Activated CD4-positive, alpha-beta memory T cell treated with anti-CD3 and anti-CD28 coated beads for 36 hours (primary cell): ENCODE measurements at places on chromosomes 2 and 18. TPM values are rescaled to one million over a fixed set of nuclear protein-coding genes. Genes with fewer than 3 reads are reported as not detected.

DNA sequence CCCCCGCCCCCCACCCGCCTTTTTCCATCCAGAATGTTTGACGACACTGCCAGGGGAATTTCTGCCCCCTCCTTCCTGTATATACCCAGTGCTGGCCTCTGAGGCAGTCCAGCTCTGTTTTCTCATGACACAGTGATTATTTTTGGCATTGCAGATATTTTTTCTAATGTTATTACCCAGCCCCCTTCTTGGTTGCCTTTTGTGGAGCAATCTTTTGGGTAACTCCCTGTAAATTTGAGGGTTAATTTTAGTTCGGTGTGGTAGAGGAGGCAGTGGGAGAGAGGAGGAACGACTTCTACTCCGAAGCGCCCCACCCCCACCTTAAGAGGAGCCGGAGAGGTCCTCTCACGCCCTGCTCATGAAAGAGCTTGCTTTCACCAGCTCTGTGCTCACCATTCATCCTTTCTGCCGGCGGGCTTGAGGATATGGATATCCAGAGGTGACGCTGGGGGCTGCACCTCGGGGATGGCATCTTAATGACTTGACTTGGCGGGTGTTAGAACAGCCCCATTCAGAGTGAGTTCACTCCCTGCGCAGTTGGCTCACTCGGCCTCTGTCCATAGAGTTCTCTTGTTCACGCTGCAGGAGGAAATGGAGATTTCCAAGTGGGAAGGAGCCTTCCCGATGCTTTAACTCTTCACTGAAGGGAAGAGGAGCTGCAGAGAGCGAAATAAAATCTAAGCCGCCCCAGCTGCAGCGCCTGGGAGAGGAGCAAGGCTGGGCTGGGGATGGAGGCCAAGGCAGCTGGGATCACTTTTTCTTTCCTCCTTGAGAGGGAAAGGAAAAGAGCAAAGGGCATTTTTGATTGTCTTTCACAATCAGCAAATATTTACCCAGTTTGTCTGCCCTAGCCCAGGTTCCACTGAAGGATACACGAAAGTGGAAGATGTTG, 38.4 kb downstream of the EPAS1 start:
- H3K27ac ChIP-seq = no peak overlapping the region
- DNase-seq = no peak
- peaks cover 5% of the 10 kb centered on the region for H3K4me1 ChIP-seq
- H3K27me3 ChIP-seq = no peaks in the 10 kb centered on the region
- no peak overlapping the region for H3K4me3 ChIP-seq

GRCh38 chr18:29488617-29489016, 1311.7 kb upstream of the CDH2 start:
- H3K36me3 ChIP-seq = no peaks in the 10 kb centered on the region
- no peak overlapping the region for H3K4me3 ChIP-seq
- no peak for DNase-seq

- H3K27me3 ChIP-seq = no peaks in the 10 kb centered on the region
- no peaks in the 10 kb centered on the region for H3K4me1 ChIP-seq
- no peak overlapping the region for H3K27ac ChIP-seq
- peak; percentile 3 for DNase-seq
- H3K36me3 ChIP-seq = no peaks in the 10 kb centered on the region
These were observed 34.3 kb downstream of the LDLRAD4 start for GRCh38 chr18:13252686-13253410.

DNA sequence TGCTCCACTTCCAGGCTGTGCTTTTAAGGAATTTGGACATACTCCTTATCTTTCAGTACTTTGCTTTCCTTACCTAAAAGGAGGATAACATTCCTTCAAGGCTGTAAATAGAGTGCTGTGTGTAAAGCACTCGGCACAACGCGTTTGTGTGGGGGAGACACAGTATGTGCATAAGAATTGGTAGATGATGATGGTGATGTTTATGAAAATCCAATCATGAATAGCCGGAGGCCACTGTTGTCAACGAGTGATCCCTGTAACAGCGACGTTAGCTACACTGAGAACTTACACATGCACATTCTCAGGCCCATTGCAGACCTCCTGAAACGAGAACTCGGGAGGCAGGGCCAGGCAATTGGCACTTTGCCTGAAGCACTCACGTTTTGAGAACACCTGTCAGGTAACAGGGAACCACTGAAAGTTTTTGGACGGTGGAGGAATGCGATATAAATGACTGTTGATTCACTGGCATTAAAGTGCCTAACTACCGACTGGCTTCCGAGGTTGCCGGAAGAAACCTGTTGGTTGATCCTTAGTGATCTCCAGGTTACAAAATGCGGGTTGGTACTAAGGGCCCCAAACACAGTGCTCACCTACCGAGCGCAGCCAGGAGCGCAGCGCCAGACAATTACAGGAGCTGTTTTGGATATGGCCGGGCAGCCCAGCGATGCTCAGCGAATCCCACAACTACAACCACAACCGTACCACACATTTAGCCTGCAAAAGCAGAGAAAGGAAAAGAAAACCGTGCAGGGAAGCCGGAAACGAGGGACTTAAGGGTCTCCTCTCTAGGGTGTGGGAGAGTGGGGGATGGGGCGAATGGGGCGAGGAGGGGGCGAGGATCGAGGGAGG, 1.0 kb upstream of the MAP4K4 start:
- H3K4me1 ChIP-seq = peaks cover 28% of the 10 kb centered on the region
- H3K27me3 ChIP-seq = no peaks in the 10 kb centered on the region
- DNase-seq = no peak
- peak overlapping the region; percentile 78 for H3K27ac ChIP-seq
- H3K4me3 ChIP-seq = peak overlapping the region; percentile 79

DNA sequence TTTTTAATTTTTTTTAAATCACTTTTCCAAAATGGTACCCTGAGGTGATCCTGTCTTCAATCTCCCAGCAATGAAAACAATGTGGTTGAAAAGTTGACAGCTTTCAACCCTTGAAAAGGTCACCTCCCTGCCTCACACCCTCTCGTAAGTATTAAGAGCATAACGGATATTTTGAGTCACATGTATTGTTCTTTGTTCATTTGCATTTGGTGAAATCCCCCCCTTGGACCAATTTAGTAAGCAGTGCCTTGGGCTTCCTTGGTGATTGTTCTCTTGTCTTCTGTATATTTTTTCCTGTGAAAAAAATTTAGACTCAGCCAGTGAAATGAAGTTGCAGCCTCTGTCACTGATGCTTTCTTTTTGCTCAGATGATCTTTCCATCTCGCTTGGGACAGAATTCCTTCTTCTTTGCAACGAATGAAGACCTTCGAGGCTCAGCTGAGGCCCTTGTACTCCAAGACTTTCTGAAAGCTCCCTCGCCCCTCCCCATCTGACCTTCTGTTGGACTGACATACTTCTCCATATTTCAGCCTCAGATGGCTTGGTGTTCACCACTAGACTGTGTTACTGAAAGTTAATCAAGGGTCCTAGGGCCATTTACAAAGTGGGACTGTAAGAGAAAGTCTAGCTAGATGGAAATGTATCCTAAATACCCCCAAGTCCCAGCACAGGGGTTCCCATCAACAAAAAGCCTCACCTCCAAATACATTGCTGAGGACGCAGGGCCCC, 158.4 kb downstream of the BCL2 start:
- no peaks in the 10 kb centered on the region for H3K27me3 ChIP-seq
- H3K4me3 ChIP-seq = peak overlapping the region; percentile 78
- peak; percentile 62 for DNase-seq

DNA sequence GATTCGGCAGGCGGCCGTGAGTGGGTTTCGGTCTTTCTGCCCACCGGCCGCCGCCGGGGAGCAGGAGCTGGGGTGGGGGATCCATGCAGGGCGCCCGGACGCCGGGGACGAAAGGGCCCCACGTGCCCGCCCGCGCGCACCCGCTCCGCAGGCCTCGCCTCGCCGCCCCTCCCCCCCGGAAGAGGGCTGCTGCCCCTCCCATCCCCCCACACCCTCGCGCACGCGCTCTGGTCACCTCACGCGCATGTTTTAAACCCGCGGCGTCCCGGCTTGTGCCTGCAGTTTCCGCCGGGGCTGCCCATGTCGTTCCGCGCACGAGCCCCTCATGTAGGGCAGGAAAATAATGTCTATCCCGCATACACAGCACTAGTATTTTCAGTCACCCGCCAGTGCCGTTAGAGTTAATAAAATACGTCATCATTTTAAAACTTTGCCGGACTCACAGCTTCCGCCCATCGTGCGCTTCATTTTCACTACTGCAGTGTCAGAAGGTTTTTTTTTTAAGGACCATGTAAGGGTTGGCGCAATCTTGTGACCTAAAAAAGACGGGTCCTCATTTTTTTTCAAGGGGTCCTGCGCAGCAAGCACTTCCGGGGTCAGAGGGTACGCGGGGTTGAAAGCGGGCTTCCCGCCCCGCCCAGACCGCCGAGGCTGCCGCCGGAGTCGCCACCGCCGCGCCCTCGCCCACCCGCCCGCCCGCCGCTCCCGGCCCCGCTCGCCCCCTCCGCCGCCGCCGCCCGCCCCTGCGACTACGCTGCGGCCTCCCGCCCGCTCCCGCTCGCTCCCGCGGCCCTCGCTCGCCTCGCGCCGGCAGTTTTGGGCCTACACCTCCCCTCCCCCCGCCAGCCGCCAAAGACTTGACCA, at the start of gene PCBP1:
Gene PCBP1 (plus strand): TSS at position 640 of the 864 bp plus-strand sequence. CDS start 267 bp downstream, outside the sequence.
- H3K27ac ChIP-seq = peak within 1 kb of the TSS; percentile 100
- peak within 1 kb of the TSS; percentile 97 for H3K4me3 ChIP-seq
- DNase-seq = peak; percentile 96
- peaks cover 49% of the 10 kb centered on the region for H3K4me1 ChIP-seq
- H3K36me3 ChIP-seq = peaks cover 51% of the 10 kb centered on the region

DNA sequence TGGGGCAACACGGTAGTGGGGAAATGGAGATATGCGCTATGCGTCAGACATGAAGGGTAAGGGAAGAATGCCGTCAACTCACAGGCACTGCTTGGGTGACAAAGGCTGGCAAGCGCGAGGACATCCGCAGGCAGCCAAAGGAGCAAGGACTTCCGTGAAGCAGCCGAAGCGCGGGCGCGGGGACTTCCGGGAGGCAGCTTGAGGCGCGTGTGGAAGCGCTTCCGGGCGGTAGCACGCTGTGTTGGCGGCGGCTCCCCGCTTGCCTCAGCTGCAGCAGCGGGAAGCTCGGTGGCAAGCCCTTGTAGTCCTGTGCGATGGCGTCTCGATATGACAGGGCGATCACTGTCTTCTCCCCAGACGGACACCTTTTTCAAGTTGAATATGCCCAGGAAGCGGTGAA, at the start of gene PSMA8:
Gene PSMA8 (plus strand): TSS at position 218 of the 400 bp plus-strand sequence. CDS start 97 bp downstream, at position 315.
- H3K36me3 ChIP-seq = peaks cover 2% of the 10 kb centered on the region
- no peaks in the 10 kb centered on the region for H3K27me3 ChIP-seq
- peak within 1 kb of the TSS; percentile 78 for H3K27ac ChIP-seq
- peak; percentile 72 for DNase-seq

DNA sequence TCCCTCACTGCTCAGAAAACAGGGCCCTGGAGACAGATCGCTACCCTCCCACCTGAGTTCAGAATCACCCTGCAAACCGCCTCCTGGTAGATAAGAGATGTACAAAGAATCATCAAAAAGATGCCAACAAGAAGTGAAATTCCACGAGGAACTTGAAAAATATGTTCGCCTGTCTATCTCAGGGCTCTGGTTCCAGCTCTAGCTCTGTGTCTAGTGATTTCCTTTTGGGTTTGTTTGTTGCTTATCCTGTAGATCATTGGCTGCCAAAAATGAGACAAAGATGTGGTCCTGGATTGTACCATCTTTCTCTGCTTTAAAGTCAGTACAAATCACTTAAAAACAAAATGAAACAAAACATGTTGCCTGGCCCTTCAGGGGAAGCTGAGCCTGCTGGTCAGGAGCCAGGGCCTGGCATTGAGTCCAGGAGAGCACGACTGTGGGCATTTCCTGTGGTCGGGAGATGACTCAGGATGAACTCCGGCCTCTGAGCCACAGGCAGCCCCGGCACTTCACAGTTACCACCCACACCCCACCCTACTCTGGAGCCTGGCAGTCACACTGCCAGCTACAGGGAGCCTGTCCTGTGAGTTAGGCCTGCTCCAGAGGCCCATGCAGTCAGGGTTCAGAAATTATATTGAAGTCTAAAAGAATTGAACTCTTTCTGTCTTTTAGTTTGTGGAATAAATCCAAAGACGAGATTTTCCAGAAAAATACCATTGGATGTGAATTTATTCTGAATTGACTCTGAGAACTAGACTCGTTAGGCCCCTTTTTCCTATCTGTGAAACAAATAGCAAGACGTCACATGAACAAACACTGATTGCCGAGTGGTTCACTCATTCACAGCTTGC, 8.0 kb upstream of the ITGB6 start:
- H3K36me3 ChIP-seq = no peaks in the 10 kb centered on the region
- no peak overlapping the region for H3K27ac ChIP-seq

GRCh38 chr2:5230855-5231254, 461.3 kb upstream of the SOX11 start:
- no peak overlapping the region for H3K4me3 ChIP-seq
- H3K4me1 ChIP-seq = no peaks in the 10 kb centered on the region

- H3K27me3 ChIP-seq = no peaks in the 10 kb centered on the region
- no peak overlapping the region for H3K27ac ChIP-seq
- H3K4me3 ChIP-seq = no peak overlapping the region
- no peaks in the 10 kb centered on the region for H3K36me3 ChIP-seq
- no peaks in the 10 kb centered on the region for H3K4me1 ChIP-seq
These were observed 176.7 kb downstream of the GLI2 start for GRCh38 chr2:120912101-120912985.

GRCh38 chr2:220455351-220455990, 828.0 kb downstream of the SLC4A3 start:
- no peaks in the 10 kb centered on the region for H3K36me3 ChIP-seq
- DNase-seq = no peak
- H3K4me1 ChIP-seq = no peaks in the 10 kb centered on the region
- no peak overlapping the region for H3K27ac ChIP-seq
- H3K4me3 ChIP-seq = no peak overlapping the region

GRCh38 chr2:55014962-55015939, 35.0 kb downstream of the RTN4 start:
- H3K4me1 ChIP-seq = peaks cover 40% of the 10 kb centered on the region
- H3K4me3 ChIP-seq = no peak overlapping the region
- H3K36me3 ChIP-seq = peaks cover 7% of the 10 kb centered on the region
- peak; percentile 44 for DNase-seq
- no peak overlapping the region for H3K27ac ChIP-seq
- H3K27me3 ChIP-seq = no peaks in the 10 kb centered on the region

DNA sequence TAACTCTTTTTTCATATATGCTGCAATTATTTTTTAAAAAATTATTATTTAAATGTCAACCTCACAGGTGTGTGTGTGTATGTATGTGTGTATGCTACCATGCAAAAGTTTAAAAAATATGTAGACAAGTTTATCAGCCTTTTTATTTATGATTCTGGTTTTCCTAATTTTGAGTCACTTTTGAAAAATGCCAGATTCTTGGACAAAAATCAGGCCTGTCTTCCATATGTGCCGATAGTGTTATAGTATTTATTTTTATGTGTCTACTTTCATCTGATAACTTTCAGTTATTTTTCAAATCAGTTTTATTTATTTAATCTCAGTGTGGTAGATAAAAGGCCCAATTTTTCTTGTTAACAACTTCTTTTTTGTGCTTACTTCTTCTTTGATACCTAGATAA, 176.2 kb downstream of the RDH14 start:
- H3K27ac ChIP-seq = no peak overlapping the region
- H3K27me3 ChIP-seq = peaks cover 5% of the 10 kb centered on the region

Gene LCLAT1
- total RNA-seq = 24.3 TPM

Gene ASB18
- total RNA-seq = not detected

Gene RTP5
- total RNA-seq = 0.10 TPM

Gene MYOM1
- total RNA-seq = 1.2 TPM

Gene ITGB1BP1
- 136 TPM for total RNA-seq

Gene CXCR4
- 141 TPM for total RNA-seq

Gene MAL
- 63.6 TPM for total RNA-seq

Gene MC4R
- not detected for total RNA-seq

Gene CNDP2
- 144 TPM for total RNA-seq

Gene SERPINB2
- total RNA-seq = not detected
